Left kidney (tissue), 8 donors: ENCODE measurements at places on chromosomes 16 and 17. TPM values are rescaled to one million over a fixed set of nuclear protein-coding genes. Genes with fewer than 3 reads are reported as not detected.

CTRB2 gene
- not detected for polyA plus RNA-seq

ABCA8 gene
- polyA plus RNA-seq: 1.1 TPM

CCL11 gene
- 1.1 TPM for polyA plus RNA-seq

TBC1D3 gene
- polyA plus RNA-seq: not detected

KRTAP2-3 gene
- polyA plus RNA-seq: not detected

UNKL gene
- polyA plus RNA-seq: 19.8 TPM

CCL4L2 gene
- polyA plus RNA-seq: 1.4 TPM

LRRC75A gene
- 3.9 TPM for polyA plus RNA-seq

HOXB8 gene
- polyA plus RNA-seq: 44.8 TPM

GLTPD2 gene
- polyA plus RNA-seq: 4.1 TPM

TRPV3 gene
- 1.1 TPM for polyA plus RNA-seq

CD79B gene
- polyA plus RNA-seq: 2.1 TPM

CRYBA1 gene
- polyA plus RNA-seq: not detected

RAP1GAP2 gene
- polyA plus RNA-seq: 23.1 TPM

PLEKHG4 gene
- 14.2 TPM for polyA plus RNA-seq

EFCAB5 gene
- 2.8 TPM for polyA plus RNA-seq

KRT23 gene
- polyA plus RNA-seq: 1.1 TPM

LGALS9B gene
- polyA plus RNA-seq: not detected

IRX6 gene
- 5.5 TPM for polyA plus RNA-seq

ERN1 gene
- 8.7 TPM for polyA plus RNA-seq

SLC16A5 gene
- polyA plus RNA-seq: 29.5 TPM

TAT gene
- polyA plus RNA-seq: 0.17 TPM

SLC43A2 gene
- 27.1 TPM for polyA plus RNA-seq

FOXK2 gene
- 38.3 TPM for polyA plus RNA-seq
